NCI-H146 (cell line): ENCODE measurements at places on chromosomes 13 and 19.

- no peak for DNase-seq
Measured at GRCh38 chr19:39749981-39750380, 12.2 kb upstream of the CLC start.

DNA sequence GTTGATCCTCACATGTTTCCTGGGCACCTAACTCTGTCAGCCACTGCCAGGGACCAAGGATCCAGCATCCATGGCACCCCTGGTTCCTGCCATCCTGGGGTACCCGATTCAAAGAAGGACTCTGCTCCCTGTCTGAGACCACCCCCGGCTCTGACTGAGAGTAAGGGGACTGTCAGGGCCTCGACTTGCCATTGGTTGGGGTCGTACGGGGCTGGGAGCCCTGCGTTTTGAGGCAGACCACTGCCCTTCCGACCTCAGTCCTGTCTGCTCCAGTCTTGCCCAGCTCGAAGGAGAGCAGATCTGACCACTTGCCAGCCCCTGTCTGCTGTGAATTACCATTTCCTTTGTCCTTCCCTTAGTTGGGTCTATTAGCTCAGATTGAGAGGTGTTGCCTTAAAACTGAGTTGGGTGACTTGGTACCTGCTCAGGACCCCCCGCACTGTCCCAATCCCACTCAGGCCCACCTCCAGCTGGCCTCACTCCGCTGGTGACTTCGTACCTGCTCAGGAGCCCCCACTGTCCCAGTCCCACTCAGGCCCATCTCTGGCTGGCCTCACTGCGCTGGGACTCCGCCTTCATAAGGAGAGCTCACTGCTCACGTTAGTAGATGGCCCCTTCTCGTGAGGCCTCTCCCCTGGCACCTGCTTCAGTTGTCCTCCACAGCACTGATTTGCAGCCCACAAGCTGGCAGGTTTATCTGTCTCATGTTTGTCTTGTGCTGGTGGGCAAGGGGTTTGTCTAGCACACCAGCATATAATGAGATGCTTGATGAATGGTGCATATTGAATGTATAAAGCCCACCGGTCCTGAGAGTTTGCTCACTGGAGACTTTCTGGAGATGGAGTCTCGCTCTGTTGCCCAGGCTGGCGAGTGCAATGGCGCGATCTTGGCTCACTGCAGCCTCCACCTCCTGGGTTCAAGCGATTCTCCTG is 3.9 kb downstream of the RPL28 start:
- no peak for DNase-seq

DNA sequence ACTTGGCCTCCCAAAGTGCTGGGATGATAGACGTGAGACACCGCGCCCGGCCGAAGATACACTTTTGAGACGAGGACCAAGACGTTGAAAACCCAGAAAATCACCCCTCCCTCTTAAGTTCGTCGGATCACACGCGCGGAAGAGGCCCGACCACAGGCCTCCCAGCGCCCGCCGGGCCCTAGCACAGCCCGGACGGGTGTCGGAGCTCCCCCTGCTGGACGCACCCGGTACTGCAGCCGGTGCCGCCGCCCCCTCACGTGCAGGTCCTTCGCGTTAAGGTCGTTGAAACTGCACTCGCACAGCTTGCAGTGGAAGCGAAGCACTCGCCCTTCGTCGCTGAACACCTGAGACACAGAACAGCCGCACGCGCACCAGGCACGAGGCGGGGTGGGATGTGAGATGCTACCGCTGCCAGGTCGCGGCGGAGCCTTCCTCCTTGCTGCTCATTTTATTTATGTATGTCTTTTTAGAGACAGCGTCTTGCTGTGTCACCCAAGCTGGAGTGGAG is 35.7 kb upstream of the MATK start:
- DNase-seq, result peak; percentile 38

DNA sequence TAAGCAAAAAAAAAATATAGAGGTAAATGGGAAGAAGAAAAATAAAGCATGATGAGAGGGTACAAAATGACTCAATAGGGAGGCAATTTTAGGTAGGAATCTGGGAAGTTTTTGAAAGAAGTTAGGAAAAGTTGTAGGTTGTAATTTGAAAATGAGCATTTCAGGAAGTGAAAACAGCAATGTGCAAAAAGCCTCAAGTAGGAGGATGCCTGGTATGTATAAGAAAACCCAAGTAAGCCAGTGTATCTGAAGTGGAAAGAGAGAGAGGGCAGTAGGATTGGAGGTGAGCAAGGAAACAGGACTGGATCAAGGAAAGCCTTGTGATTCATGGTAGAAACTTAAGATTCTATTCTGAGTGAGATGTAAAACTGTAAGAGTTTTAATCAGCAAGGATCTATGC is 121.6 kb upstream of the SPRY2 start:
- DNase-seq, result no peak

- peak; percentile 93 for DNase-seq
Measured at GRCh38 chr19:52735734-52736133, 890 bp upstream of the ZNF611 start.
